ENCODE measurements at places on chromosomes 7 and 10.
A peak's percentile ranks its signal among the peaks of the same experiment; 100 is the strongest.

- no peak for DNase-seq
Measured at GRCh38 chr7:137418841-137419240, 75.3 kb upstream of the PTN start.

- DNase-seq = peak; percentile 83
Measured at GRCh38 chr10:17512341-17513001, 58.1 kb upstream of the ST8SIA6 start.

DNA sequence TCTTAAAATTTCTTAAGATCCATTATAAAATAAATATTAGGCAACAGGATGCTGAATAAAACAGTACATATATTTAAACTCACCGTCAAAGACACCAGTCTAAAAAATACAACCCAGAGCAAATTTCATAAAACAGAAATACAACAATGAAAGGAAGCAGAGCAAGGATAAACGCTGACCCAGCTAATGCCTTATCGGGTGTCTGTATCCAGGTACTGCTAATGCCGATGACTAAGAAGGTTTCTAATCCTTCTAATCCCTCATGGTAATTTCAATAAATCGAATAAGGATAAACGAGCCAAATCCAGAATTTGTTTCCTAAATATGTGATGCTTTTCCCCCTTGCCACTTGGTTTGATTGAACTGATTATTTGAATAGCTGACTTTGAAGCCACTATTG is 1.7 kb downstream of the HYCC1 start:
- DNase-seq = no peak

GRCh38 chr7:135771961-135772638 is 23.5 kb upstream of the FAM180A start:
- no peak for DNase-seq

GRCh38 chr10:119562097-119562496 is 19.6 kb upstream of the RGS10 start:
- no peak for DNase-seq

- DNase-seq = no peak
Measured at GRCh38 chr7:105352901-105353668, 35.6 kb downstream of the SRPK2 start.

- DNase-seq = no peak
Measured at GRCh38 chr10:86349474-86349873, 17.1 kb downstream of the GRID1 start.

DNA sequence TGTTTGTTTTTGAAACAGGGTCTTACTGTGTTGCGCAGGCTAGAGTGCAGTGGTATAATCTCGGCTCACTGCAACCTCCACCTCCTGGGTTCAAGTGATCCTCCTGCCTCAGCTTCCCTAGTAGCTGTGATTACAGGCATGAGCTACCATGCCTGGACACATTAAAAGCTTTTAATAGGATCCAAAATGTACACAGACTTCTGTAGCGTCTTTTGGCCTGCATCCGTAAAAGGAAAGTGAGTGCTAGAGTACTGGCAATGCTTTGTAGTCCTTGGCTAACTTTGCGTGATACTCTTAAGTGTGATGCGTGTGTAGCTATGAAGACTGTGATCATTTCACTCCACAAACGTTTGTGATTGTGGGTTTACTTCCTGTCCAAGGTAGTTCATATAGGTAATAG is 13.3 kb downstream of the ZRANB1 start:
- no peak for DNase-seq

GRCh38 chr10:44341886-44342285 is 43.0 kb downstream of the CXCL12 start:
- no peak for DNase-seq

- no peak for DNase-seq
Measured at GRCh38 chr10:60031664-60032063, 125.3 kb upstream of the CCDC6 start.

DNA sequence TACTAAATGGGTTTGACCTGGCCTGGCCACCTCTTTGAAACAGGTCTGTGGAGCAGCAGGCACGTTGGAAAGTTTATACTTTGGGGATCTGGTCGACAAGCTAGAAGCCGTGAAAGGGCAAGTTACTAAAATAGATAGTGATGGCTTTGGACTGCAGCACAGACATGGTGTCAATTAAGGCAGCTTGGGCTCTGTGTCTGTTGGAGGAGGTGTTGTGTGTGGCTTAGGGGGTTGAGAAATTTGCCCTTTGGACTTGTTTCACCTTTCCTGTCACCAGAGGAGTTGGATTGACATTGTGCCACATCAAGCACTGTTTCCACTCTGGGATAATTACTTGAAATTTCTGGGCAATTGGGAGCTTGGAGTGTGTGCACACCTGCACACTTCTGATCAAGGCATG is 251.8 kb upstream of the MKI67 start:
- DNase-seq = no peak

DNA sequence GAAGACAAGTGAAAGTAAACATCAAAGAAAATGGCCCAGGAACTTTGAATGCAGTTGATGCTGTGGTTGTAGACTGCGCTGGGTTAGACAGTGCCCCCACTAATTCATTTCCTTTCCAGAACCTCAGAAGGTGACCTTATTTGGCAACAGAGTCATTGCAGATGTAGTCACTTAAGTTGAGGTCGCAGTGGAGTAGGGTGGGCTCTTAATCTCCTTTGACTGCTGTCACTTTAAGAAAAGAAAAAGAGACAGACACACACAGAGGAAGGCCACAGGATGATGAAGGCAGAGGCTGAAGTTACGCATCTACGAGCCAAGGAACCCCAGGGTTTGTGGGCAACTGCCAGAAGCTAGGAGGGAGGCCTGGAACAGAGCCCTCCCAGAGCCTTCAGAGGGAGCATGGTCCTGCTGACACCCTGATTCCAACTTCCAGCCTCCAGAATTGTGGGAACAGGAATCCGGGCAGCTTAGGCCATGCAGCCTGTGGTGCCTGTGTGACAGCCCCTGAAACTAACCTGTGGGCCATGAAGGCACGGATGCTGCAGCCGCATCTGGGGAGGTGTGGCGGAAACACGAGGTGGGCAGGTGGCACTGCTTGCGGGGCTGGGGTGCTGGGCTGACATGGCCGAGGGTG is 107.6 kb downstream of the PRKAG2 start:
- DNase-seq = no peak

DNA sequence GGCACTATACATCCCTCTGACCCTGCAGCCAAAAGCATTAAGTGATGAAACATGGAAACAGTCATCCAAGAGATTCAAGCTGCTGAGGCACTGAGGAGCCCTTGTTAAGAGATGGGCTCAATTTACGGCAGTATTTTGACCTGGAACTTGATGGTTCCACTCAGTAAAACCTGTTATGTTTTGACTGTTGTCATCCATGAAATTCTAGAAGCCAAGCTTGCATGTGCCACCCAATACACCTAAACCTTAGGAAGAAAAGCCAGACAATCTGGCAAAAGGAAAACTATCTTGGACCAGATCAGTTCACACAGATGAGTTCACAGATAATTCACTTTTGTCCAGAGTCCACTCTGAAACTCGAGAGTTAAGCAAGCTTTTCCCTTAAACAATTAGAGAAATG is 53.2 kb downstream of the ICA1 start:
- no peak for DNase-seq

DNA sequence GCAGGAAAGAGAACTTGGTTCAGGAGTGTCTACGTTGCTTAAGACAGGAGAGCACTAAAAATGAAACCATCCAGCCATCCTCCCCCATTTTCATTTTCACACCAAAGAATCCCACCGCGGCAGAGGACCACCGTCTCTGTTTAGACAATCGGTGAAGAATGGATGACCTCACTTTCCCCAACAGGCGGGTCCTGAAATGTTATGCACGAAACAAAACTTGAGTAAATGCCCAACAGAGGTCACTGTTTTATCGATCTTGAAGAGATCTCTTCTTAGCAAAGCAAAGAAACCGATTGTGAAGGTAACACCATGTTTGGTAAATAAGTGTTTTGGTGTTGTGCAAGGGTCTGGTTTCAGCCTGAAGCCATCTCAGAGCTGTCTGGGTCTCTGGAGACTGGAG is 1.4 kb upstream of the IL6 start:
- no peak for DNase-seq

All from AG09319 (cell line).